ENCODE measurements at places on chromosomes 12 and 14. TPM values are rescaled to one million over a fixed set of nuclear protein-coding genes. Genes with fewer than 3 reads are reported as not detected.

GRCh38 chr14:100653409-100653808 is 66.2 kb upstream of the BEGAIN start:
- no peak for DNase-seq
- no peaks in the 10 kb centered on the region for H3K36me3 ChIP-seq
- no peak overlapping the region for H3K27ac ChIP-seq
- no peak overlapping the region for H3K4me3 ChIP-seq
- H3K27me3 ChIP-seq, result peaks cover 27% of the 10 kb centered on the region

Gene VDR
- 11.3 TPM for polyA plus RNA-seq

DNA sequence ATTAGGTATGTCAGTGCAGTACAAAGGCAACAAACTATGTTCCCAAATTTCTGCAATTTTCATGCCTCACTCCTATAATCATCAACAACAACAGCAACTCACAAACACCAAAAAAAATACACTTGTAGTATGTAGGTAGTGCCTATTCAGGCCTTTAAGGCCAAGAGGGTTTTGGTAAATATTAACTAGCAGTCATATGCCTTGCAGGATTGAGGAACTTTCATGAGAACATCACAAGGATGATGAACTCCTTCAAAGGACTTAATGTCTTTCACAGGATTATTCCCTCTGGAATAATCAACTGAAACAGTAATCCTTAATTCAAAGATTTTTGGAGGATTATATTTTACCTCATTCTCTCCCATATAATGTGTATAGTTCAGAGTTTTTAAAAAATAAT is 293.8 kb downstream of the NOVA1 start:
- H3K27me3 ChIP-seq, result no peaks in the 10 kb centered on the region
- no peak overlapping the region for H3K4me3 ChIP-seq
- peak; percentile 31 for DNase-seq

Gene KRT74
- not detected for polyA plus RNA-seq

DNA sequence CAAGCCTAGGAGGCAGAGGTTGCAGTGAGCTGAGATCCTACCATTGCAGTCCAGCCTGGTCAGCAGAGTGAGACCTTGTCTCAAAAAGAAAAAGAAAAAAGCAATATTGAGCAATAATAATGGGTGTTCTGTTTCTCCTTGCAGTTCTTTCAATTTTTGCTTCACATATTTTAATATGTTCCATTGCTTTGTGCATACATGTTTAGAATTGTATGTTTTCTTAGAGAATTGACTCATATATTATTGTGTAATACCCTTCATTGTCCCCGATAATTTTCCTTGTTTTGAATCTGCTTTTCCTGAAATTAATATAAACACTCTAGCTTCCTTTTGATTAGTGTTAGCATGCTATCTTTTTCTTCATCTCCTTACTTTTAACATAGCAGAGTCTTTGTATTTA is 138.4 kb upstream of the NPAS3 start:
- H3K36me3 ChIP-seq, result no peaks in the 10 kb centered on the region
- no peak for DNase-seq
- H3K4me1 ChIP-seq, result no peaks in the 10 kb centered on the region
- H3K27me3 ChIP-seq, result no peaks in the 10 kb centered on the region
- H3K4me3 ChIP-seq, result no peak overlapping the region

DNA sequence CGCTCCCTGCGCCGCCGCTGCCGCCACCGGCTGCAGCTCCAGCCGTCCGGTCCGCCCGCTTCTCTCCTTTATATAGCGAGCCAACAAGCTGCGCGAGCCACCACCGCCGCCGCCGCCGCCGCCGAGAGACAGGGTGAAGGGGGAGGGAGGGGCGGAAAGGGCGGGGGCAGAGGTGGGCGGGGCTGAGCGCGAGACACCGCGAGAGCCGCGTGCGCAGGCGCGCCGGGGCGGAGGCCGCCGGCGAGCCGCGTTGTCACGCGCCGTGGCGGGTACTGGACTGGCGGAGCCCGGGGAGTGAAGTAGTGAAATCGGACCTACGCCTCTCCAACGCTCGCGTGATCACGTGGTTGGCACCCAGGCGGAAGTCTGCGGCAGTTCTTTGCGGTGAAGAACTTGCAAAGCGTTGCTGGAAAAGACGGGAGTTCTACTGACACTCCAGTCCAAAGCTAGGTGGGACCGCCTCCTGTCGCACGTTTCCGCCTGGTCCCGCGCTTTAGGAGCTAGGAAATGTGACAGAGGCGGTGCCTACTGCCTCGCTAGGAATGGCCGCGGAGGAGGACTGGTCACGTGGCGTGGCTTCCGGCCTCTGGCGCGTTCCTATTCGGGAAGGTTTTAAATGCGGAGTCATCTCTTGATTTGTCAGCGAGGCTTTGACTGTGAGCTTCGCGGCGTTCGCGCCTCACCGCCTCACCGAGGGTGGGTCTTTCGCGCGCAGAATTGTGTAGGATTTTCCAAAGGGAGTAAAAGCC is at the start of gene GTF2A1:
Gene GTF2A1 (minus strand): TSS at position 130 of the 749 bp plus-strand sequence. CDS start 441 bp downstream, outside the sequence.
- DNase-seq, result peak; percentile 99
- peak within 1 kb of the TSS; percentile 89 for H3K4me3 ChIP-seq
- H3K27me3 ChIP-seq, result no peaks in the 10 kb centered on the region
- peaks cover 10% of the 10 kb centered on the region for H3K4me1 ChIP-seq
- H3K36me3 ChIP-seq, result no peaks in the 10 kb centered on the region
- H3K27ac ChIP-seq, result peak within 1 kb of the TSS; percentile 100

GRCh38 chr14:74364271-74364880 is 16.1 kb downstream of the VRTN start:
- no peak overlapping the region for H3K27ac ChIP-seq
- H3K4me1 ChIP-seq, result no peaks in the 10 kb centered on the region
- no peak overlapping the region for H3K4me3 ChIP-seq
- peaks cover 6% of the 10 kb centered on the region for H3K27me3 ChIP-seq

Gene TAS2R19
- 0.87 TPM for polyA plus RNA-seq

GRCh38 chr12:119302451-119303080 is 32.0 kb upstream of the CCDC60 start:
- H3K27ac ChIP-seq, result no peak overlapping the region
- peak; percentile 18 for DNase-seq
- H3K4me3 ChIP-seq, result no peak overlapping the region

DNA sequence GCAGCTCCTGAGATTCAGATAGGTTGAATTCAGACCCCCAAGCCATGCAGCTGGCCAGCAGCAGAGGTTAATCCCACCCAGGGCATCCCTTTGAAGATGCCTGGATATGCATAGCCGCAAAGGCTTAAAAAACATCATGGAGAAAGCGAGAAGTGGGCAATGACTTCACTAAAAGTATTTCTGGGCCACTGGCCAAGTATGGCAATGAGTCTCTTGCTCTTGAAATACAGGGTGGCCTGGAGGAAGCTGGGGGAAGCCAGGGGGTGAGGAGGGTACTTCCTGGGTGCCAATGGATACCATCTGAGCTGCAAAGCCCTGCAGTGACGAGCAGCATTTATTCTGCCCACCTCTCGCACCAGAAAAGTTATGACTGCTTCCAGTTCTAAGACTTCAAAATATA is 539.3 kb upstream of the TBX3 start:
- DNase-seq, result no peak
- H3K27me3 ChIP-seq, result no peaks in the 10 kb centered on the region
- no peak overlapping the region for H3K27ac ChIP-seq
- no peaks in the 10 kb centered on the region for H3K36me3 ChIP-seq

GRCh38 chr12:111209811-111210210 is 159.1 kb downstream of the PHETA1 start:
- H3K4me3 ChIP-seq, result no peak overlapping the region
- H3K27ac ChIP-seq, result no peak overlapping the region
- no peak for DNase-seq
- H3K27me3 ChIP-seq, result peaks cover 4% of the 10 kb centered on the region

DNA sequence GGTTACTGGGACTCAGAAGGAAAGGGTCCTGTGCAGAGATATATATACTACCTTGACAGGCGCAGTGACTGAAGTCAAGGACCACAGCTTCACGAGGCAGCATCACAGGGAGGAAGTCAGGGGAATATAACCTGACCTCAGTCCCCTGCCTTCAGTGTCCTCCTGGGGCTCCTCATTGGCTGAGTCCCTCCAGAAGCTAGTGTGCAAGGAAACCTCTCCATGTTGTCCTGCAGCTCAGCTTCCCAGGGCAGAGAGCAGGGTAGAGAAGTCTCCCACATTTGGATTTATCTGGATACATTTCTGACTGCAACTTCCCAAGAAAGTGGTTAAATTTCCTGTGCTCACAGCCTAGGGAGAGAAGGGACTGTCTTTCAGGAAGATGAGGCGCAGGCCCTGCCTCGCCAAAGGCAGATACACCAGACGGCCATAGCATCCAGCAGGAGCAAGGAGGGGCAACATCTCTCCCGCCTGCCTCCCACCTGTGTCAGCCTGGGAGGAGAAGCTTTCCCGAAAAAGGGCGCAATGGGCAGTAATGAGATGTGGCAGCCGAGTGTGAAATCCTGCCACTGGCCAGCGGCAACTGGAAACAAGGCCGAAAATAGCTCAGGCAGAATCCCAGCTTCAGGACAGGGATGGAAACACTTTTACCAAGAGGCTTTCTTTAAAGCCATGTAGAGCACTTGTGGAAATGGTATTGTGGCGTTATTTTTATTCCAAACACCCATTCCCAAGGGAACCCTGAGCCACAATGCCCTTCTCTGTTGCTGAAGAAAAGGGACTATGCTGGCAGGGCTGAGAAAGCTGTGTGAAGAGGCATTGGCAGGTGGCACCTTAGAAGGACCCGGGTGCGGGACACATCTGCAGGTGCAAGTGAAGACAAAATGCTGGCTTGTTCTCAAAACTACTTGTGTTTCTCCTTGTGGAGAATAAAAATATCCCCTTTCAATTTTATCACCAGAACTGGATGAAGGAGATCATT is 54.9 kb upstream of the HIF1A start:
- no peak for DNase-seq
- H3K4me3 ChIP-seq, result no peak overlapping the region
- H3K4me1 ChIP-seq, result no peaks in the 10 kb centered on the region
- H3K36me3 ChIP-seq, result no peaks in the 10 kb centered on the region
- no peaks in the 10 kb centered on the region for H3K27me3 ChIP-seq
- H3K27ac ChIP-seq, result no peak overlapping the region

- peaks cover 12% of the 10 kb centered on the region for H3K36me3 ChIP-seq
- no peak overlapping the region for H3K4me3 ChIP-seq
- no peak for DNase-seq
- H3K27me3 ChIP-seq, result no peaks in the 10 kb centered on the region
- H3K27ac ChIP-seq, result no peak overlapping the region
- H3K4me1 ChIP-seq, result no peaks in the 10 kb centered on the region
Observed at GRCh38 chr12:50751948-50752721, 11.8 kb upstream of the ATF1 start.

Gene PAX9
- polyA plus RNA-seq, result 0.06 TPM

Gene LRP1
- polyA plus RNA-seq, result 100 TPM
